ENCODE measurements at places on chromosomes 6 and 20. TPM values are rescaled to one million over a fixed set of nuclear protein-coding genes. Genes with fewer than 3 reads are reported as not detected.

DNA sequence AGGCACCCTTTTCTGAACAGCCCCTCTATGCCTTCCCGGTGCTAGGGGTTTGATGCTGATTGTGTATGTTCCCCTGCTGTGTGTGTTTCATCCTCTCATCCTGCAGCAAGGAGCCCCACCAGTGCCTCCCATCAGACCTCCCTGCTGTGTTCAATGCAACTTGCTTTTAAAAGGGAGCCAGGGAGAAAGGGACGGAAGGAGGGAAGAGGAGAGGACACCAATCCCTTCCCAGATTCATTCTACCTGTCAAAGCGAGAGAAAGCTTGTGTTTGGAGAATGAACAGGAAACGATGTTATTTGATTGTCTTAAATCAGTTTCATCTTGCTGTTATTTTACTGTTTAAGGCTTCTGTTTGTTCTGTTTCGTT is 259.2 kb downstream of the ADGB start:
- no peaks in the 10 kb centered on the region for H3K27me3 ChIP-seq
- H3K27ac ChIP-seq: peak overlapping the region; percentile 67
- no peaks in the 10 kb centered on the region for H3K36me3 ChIP-seq
- peak overlapping the region; percentile 60 for H3K4me3 ChIP-seq
- no peak for DNase-seq

GRCh38 chr6:130920969-130921368 is 93.8 kb downstream of the SMLR1 start:
- no peaks in the 10 kb centered on the region for H3K27me3 ChIP-seq
- H3K36me3 ChIP-seq: no peaks in the 10 kb centered on the region
- H3K27ac ChIP-seq: no peak overlapping the region

DNA sequence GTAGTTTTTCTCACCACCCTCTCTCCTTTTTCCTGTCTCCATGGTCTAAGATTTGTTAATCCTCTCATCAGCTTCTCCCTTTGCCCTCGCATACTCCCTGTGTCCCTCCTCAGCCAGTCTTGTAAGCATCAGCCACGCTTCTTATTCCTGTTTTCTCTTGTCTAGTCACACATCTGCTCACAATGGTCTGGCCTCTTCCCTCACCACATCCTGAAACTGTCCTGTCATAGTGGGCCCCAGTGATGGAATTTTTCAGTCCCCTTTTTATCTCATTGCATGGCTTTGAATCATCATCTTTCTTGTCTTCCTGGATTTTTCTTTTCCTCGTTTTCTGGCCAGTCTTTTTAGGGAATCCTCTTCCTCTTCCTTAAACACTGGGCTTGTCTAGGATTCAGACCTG is 57.2 kb downstream of the GFRA4 start:
- no peaks in the 10 kb centered on the region for H3K27me3 ChIP-seq
- H3K36me3 ChIP-seq: peaks cover 61% of the 10 kb centered on the region
- H3K27ac ChIP-seq: peak overlapping the region; percentile 8
- no peaks in the 10 kb centered on the region for H3K4me1 ChIP-seq
- no peak overlapping the region for H3K4me3 ChIP-seq

- DNase-seq: no peak
- H3K27ac ChIP-seq: no peak overlapping the region
- no peak overlapping the region for H3K4me3 ChIP-seq
- peaks cover 17% of the 10 kb centered on the region for H3K4me1 ChIP-seq
- H3K27me3 ChIP-seq: peaks cover 3% of the 10 kb centered on the region
Observed at GRCh38 chr6:130682066-130682465, 145.1 kb upstream of the SMLR1 start.

GRCh38 chr20:48680650-48681049 is 147.1 kb downstream of the PREX1 start:
- H3K36me3 ChIP-seq: no peaks in the 10 kb centered on the region
- no peak overlapping the region for H3K27ac ChIP-seq
- peaks cover under 1% of the 10 kb centered on the region for H3K4me1 ChIP-seq
- no peak overlapping the region for H3K4me3 ChIP-seq
- DNase-seq: no peak

- no peak for DNase-seq
- no peak overlapping the region for H3K27ac ChIP-seq
- H3K4me1 ChIP-seq: peaks cover 25% of the 10 kb centered on the region
- H3K4me3 ChIP-seq: no peak overlapping the region
Observed at GRCh38 chr6:36847152-36847551, 7.9 kb upstream of the CPNE5 start.

DNA sequence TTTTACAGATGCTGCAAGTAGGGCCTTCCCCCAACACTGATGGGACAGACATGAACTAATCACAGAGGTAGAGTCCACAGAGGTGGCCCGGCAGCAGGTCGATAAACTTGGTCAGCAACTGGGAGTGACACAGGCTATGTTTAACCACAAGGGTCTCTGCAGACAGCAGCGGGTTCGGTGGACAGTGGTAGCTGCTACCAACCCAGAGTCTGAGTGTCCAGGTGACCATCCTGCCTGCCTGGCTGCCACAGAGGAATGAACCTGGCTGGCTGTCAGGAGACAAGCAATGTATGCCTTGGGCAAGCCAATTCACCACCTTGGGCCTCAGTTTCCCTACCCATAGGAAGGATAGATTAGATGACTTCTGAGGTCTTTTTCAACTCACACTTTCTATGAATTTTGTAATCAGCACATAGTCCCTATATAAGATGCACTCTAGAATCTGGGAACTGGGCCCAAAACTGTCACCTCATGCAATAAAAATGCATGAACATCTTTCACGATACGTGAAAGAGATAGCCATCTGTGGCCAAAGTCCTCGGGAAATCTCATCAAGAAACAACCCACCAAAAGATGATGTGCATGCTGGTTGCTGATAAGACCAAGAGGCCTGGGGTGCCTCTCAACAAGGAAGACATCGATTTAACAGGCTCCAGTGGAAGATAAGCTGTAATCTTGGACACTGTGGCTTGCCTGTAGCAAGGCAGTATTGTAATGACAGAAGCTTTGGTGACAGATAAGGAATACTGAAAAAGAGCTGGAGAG is 30.5 kb downstream of the MDGA1 start:
- no peak overlapping the region for H3K27ac ChIP-seq
- no peak for DNase-seq

DNA sequence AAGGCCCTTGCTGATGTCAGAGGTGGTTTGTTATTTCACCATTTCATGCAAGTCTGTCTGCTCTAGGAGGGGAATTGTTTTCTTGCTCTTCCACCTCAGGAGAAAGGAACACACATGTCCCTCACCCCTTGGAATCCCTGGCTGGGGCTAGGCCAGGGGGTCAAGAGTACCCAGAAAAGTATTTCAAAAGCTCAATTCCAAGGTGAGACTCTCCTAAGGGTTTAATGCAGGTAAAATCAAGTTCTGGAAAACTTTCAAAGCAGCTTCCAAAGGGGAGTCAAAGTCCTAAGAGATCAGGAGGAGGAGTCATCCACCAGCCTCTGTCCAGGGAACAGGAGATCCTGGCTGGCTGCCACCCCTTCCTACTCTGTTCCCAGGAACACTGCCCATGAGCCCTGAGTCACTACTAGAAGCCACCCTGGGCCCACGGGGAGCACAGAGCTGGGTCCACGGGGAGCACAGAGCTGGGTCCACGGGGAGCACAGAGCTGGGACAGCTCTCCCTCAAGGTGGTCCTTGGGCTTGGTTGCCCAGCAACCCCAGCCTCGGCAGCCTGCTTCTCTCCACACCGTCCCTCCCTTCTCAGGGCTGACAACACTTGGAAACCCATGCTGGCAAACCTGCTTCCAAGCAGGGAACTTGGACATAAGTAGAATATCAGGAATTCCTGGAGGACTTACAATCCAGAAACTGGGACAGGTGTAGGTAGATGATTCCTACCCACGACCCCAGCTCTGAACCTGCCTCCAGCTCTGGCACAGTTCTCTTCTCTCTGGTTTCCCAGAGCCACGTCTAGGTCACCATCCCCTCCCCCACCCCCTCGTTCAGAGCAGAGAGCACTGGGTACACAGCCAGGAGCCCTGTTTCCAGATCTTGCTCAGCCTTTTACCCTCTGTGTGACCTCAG is 35.3 kb upstream of the CDKN1A start:
- peaks cover 8% of the 10 kb centered on the region for H3K27me3 ChIP-seq
- no peaks in the 10 kb centered on the region for H3K36me3 ChIP-seq
- H3K4me3 ChIP-seq: no peak overlapping the region
- DNase-seq: no peak

DNA sequence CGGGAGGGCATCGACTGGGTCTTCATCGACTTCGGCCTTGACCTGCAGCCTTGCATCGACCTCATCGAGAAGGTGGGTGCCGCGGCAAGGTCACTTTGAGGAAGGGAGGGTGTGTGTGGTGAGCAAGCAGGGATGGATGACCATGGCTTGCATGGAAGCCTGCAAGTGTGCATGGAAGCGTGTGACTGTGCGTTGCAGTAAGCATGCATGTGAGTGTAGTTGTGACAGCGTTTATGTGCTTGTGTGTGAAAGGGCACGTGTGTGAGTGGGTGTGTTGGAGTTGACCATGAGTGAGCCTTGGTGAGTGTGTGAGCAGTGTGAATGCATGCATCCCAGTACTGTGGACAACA is 32.5 kb downstream of the MYH7B start:
- H3K36me3 ChIP-seq: no peaks in the 10 kb centered on the region
- no peak for DNase-seq
- H3K27ac ChIP-seq: no peak overlapping the region
- H3K27me3 ChIP-seq: peaks cover 19% of the 10 kb centered on the region

DNA sequence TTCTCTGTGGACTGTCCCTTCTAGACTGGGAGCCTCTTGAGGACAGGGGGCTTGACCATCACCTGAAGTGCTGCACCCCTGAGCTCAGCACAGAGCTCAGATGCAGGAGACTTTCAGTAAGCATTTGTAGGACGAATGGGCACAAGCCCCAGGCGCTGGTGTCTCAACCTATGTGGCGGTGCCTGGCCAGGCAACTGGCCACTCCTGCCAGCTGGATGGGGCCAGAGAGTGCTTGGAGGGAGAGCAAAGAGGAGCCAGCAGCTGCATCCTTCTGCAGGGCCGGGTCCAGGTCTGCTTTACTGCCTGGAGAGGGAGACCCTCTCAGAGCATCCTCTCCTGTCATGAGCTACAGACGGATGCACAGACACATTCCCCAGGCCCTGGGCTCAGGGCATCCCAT is 4.5 kb downstream of the PHACTR3 start:
- H3K27me3 ChIP-seq: peaks cover 50% of the 10 kb centered on the region
- H3K36me3 ChIP-seq: no peaks in the 10 kb centered on the region
- no peak for DNase-seq
- no peak overlapping the region for H3K27ac ChIP-seq

DNA sequence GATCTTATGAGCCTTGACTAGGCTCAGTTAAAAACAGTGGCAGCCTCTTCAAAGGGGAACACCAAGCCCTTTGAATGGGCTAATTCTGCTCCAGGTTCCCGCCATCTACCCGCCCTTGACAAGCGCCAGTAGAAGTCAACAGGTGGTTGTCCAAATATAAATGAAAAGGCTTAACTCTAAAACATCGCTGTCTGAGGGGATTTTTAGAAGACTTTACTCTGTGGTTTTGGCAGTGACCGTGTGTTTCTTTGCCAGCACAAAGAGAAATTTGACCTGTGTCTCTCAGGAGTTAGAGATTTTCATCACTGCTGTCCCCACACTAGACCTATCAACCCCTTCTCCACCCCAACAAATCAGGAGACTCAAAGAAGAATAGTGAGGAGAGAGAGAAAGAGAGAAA is 19.8 kb upstream of the SIM1 start:
- no peak for DNase-seq
- peaks cover 1% of the 10 kb centered on the region for H3K27me3 ChIP-seq
- no peaks in the 10 kb centered on the region for H3K36me3 ChIP-seq
- no peaks in the 10 kb centered on the region for H3K4me1 ChIP-seq

DNA sequence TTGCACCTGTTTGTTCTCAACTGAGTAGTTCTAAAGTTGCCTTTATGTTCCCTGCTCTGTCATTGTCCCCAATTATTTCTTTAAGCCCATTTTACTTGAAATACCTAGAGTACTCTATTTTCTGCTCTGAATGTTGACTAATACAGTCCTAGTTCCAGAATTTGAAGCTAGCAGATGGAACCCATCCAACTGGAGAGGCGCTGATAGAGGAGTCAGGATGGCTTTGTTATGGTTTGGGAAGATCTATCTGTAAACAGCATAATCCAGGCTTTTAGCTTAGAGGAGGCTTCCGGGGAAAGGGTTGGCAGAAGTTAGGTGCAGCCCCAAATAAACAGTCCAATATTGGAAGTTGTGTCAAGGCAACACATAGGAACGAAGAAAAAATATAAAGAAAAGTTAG is 927.7 kb downstream of the TFAP2A start:
- H3K27ac ChIP-seq: no peak overlapping the region
- no peak for DNase-seq
- H3K27me3 ChIP-seq: no peaks in the 10 kb centered on the region

GRCh38 chr6:158060455-158061360 is 79.0 kb downstream of the SYNJ2 start:
- H3K27me3 ChIP-seq: no peaks in the 10 kb centered on the region
- no peak overlapping the region for H3K4me3 ChIP-seq
- peak; percentile 67 for DNase-seq
- peak overlapping the region; percentile 88 for H3K27ac ChIP-seq

GRCh38 chr20:52892023-52892422 is 80.1 kb upstream of the TSHZ2 start:
- H3K27ac ChIP-seq: no peak overlapping the region
- H3K4me3 ChIP-seq: no peak overlapping the region
- peaks cover 37% of the 10 kb centered on the region for H3K4me1 ChIP-seq
- DNase-seq: no peak

GRCh38 chr6:43884652-43885022 is 114.6 kb downstream of the VEGFA start:
- peaks cover 7% of the 10 kb centered on the region for H3K4me1 ChIP-seq
- DNase-seq: no peak
- no peak overlapping the region for H3K4me3 ChIP-seq
- peaks cover 4% of the 10 kb centered on the region for H3K27me3 ChIP-seq

DNA sequence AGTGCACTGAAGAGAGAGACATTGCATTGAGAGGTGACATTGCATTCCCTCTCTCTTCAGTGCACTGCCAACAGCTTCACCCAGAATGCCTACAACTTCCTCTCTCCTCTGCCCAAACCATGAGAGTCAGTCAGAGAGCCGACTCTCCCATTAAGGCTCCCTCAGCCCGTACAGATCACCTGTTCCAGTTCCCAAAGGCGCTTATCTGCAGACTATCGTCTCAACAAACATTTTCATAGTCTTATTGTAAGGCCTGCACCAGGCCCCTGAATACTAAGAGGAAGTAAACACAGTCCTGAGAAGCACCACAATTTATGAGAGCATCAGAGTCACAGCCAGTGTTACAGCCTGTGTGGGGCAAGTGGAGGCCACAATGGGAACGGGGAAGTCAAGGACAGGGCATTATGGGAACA is 53.7 kb downstream of the GFOD1 start:
- H3K4me3 ChIP-seq: no peak overlapping the region
- H3K4me1 ChIP-seq: peaks cover 5% of the 10 kb centered on the region
- no peaks in the 10 kb centered on the region for H3K36me3 ChIP-seq
- H3K27ac ChIP-seq: no peak overlapping the region

DNA sequence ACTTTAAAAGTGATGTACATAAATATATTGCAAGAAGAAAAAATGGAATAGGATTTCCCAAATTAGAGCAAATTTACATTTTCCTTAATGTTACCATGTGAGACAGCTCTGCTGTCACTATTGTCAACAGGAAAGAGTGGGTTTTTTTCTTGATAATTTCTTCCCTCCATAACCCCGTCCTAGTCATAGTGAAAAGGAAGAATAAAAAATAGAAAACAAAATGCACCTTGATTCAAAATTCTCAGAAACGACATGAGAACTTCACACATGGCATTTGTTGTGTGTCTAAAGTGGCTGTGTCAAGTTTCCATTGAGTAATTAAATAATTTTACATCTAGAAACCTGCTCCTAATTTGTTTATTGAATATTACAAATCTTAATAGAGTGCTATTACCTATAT is 945.2 kb upstream of the SLC35B3 start:
- no peaks in the 10 kb centered on the region for H3K36me3 ChIP-seq
- H3K4me1 ChIP-seq: peaks cover 6% of the 10 kb centered on the region
- no peak for DNase-seq
- H3K4me3 ChIP-seq: no peak overlapping the region
- no peak overlapping the region for H3K27ac ChIP-seq

The GPR6 gene
- not detected for total RNA-seq

The ANKRD6 gene
- 43.5 TPM for total RNA-seq

The TUBB2B gene
- 121 TPM for total RNA-seq
